Lung (tissue), 17 donors: ENCODE measurements at places on chromosomes 1 and 21. TPM values are rescaled to one million over a fixed set of nuclear protein-coding genes. Genes with fewer than 3 reads are reported as not detected.

DNA sequence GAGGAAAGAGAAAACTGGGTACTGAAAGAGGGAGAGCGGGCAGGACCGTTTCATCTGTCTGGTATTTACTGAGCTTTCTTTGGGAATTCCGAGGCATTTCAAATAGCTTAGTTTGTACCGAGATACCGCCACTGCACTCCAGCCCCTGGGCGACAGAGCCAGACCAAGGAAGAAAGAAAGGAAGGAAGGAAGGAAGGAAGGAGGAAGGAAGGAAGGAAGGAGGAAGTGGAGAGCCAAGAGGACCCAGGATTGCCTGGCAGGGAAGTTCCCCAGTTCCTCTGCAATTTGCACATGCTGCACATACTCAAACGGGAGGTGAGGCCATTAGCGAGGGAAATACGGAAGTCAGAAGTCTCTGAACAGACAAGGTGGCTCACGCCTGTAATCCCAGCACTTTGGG, 961 bp upstream of the FUCA1 start:
- peak overlapping the region; percentile 71 for H3K27ac ChIP-seq
- H3K36me3 ChIP-seq, result no peaks in the 10 kb centered on the region
- no peak for DNase-seq
- H3K4me1 ChIP-seq, result no peaks in the 10 kb centered on the region
- no peak overlapping the region for H3K4me3 ChIP-seq

GRCh38 chr21:17388226-17388625, 124.6 kb upstream of the CXADR start:
- DNase-seq, result no peak
- H3K4me3 ChIP-seq, result no peak overlapping the region
- H3K27me3 ChIP-seq, result no peaks in the 10 kb centered on the region
- H3K36me3 ChIP-seq, result no peaks in the 10 kb centered on the region
- no peaks in the 10 kb centered on the region for H3K4me1 ChIP-seq
- no peak overlapping the region for H3K27ac ChIP-seq

DNA sequence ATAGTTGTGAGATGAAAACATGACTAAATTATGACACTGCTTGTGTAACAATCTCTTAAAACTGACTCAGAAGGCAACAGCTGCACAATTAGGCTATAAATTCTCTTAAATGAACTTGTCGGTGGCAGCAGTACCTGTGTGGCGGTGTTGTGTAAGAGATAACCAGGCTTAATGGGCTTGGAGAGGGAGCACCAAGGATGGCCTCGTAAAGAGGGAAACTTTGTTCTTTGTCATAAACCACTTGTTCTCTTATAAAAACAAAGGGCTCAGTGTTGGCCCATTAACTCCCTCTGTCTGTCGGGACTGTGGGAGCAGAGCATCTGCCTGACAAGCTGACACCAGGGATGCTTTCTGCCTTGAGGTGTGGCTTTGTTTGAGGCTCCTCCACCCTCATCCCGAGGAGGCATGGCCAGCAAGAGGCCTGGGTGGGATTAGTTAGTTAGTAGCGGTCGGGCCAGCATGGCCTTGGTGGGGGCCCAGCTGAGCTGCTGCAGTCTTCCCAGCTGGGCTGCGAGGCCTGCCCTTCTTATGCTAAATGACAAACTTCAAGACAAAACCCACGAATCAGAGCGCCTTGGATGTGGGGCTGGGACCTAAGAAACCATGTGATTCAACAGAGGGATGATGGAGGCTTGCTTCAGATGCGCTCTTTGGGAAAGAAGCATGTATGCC, 171.4 kb downstream of the CAMTA1 start:
- DNase-seq, result no peak
- H3K27me3 ChIP-seq, result no peaks in the 10 kb centered on the region
- H3K4me1 ChIP-seq, result no peaks in the 10 kb centered on the region
- no peaks in the 10 kb centered on the region for H3K36me3 ChIP-seq

The GPR37L1 gene
- total RNA-seq, result 0.09 TPM

- no peak for DNase-seq
- peaks cover 5% of the 10 kb centered on the region for H3K36me3 ChIP-seq
- H3K27ac ChIP-seq, result peak overlapping the region; percentile 34
These were observed 18.8 kb downstream of the PIK3C2B start for GRCh38 chr1:204475656-204476432.

GRCh38 chr1:91567583-91567982, 66.9 kb downstream of the CDC7 start:
- H3K27ac ChIP-seq, result no peak overlapping the region
- no peak overlapping the region for H3K4me3 ChIP-seq
- H3K27me3 ChIP-seq, result no peaks in the 10 kb centered on the region
- peaks cover 22% of the 10 kb centered on the region for H3K4me1 ChIP-seq
- no peak for DNase-seq
- no peaks in the 10 kb centered on the region for H3K36me3 ChIP-seq

DNA sequence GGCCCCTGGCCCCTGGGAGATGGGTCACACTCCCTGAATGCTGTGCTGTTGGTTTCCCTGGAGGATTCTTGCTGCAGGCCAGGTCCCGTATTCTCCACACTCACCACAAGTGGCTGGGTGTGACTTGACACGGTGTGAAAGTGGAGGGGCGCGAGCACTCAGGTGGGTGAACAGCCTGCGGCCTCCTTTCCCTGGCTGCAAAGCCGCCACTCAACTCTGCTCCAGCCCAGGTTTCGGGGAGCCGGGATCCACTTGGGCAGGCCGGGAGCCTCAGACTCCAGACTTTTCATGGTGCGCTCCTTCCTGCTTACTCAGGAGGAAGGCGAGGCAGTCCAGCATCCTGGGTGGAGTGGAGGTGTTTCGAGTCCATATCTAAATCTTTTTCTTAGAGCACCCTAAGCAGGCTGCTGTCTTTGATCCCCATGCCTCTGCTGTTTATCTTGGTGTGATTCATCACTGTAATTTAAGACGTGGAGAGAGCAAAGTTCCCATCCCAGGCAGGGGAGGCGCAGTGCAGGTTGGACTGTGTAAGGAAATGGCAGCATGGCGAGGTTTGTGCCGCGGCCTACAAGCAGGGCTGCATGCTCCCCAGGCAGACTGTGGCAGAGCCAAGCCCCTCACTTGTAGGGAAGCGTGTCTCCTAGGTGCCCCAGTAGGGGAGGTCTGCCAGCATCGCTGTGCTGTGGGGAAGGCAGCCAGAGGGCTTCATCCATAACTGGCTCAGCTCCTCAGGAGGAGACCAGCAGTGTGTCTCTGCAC, 29.6 kb downstream of the VANGL1 start:
- DNase-seq, result no peak
- H3K4me3 ChIP-seq, result no peak overlapping the region
- no peaks in the 10 kb centered on the region for H3K36me3 ChIP-seq
- no peak overlapping the region for H3K27ac ChIP-seq

GRCh38 chr21:40049031-40049930, 182.0 kb downstream of the PCP4 start:
- peak; percentile 41 for DNase-seq
- H3K36me3 ChIP-seq, result no peaks in the 10 kb centered on the region
- H3K27me3 ChIP-seq, result no peaks in the 10 kb centered on the region
- no peaks in the 10 kb centered on the region for H3K4me1 ChIP-seq
- H3K27ac ChIP-seq, result no peak overlapping the region

The C8B gene
- 1.9 TPM for total RNA-seq

GRCh38 chr1:17874710-17875109, 119.6 kb downstream of the ACTL8 start:
- H3K27me3 ChIP-seq, result no peaks in the 10 kb centered on the region
- H3K4me3 ChIP-seq, result no peak overlapping the region
- no peaks in the 10 kb centered on the region for H3K36me3 ChIP-seq
- H3K27ac ChIP-seq, result peak overlapping the region; percentile 11
- no peaks in the 10 kb centered on the region for H3K4me1 ChIP-seq
- peak; percentile 76 for DNase-seq

GRCh38 chr1:211332036-211332616, 5.5 kb downstream of the TRAF5 start:
- peaks cover 7% of the 10 kb centered on the region for H3K4me1 ChIP-seq
- H3K4me3 ChIP-seq, result no peak overlapping the region
- no peak for DNase-seq
- H3K36me3 ChIP-seq, result no peaks in the 10 kb centered on the region

DNA sequence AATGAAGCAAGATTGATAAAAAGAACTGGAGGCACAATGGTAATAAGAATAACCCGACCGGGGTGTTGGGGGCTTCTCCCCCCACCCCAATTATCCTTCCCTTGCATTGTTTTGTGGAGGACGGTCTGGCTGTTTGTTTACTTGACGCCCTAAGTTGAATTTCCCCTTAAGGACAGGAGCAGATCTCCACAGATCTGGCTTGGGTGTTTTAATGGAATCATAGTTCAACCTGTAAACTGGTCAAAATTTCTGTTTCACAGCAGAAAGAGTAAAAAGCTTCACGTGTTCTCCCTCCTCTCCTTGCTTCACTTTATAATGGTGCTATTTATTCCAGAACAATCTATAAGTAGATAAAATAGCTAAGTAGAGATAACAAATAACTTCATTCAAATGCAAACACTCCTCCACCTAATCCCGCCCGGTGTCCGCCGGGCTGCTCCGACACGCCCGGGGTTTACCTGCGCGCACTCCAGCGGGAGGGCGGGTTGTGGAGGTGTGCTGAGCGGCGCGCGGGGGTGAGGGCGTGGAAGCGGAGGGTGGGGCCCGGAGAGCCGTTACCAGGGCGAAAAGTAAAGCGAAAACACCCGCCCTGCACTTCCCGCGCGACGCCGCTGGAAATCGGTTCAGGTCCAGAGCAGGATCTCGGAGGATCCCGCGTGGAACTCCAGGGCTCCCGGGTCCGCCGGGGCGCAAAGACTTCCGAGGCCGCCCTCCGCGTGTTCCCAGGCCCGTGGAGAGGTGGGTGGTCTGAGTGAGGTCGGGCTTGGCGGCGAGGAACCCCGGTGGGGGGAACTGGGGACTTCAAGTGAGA, 2.0 kb upstream of the ATF3 start:
- peaks cover 66% of the 10 kb centered on the region for H3K27me3 ChIP-seq
- H3K4me3 ChIP-seq, result peak overlapping the region; percentile 50
- peak overlapping the region; percentile 99 for H3K27ac ChIP-seq
- peak; percentile 56 for DNase-seq
- H3K36me3 ChIP-seq, result no peaks in the 10 kb centered on the region

The HFM1 gene
- total RNA-seq, result 8.0 TPM
